RWPE1 (cell line): ENCODE measurements at places on chromosomes 7 and 10.

DNA sequence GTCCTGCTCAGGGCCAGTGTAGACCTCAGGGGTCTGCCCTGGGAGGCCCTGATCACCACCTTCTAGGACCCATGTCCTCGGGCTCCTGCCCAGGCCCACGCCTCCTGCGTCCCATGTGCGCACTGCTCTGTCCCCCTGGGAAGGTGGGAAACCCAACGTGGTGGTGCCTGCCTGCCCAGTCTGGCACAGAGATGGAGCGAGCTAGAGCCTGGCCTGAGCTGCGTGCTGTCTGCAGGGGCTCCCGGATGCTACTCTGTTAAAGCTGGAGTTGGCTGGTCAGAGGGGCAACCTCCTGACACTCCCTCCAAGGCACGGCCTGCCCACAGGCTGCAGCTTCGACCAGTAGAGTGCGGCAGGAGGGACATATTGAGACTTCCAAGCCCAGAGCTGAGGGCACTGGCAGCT is 171.7 kb downstream of the DNAJB6 start:
- DNase-seq, result no peak

GRCh38 chr7:141074162-141074991 is 513 bp downstream of the TMEM178B start:
- no peak for DNase-seq

GRCh38 chr7:54811041-54811845 is 52.2 kb upstream of the SEC61G start:
- no peak for DNase-seq

DNA sequence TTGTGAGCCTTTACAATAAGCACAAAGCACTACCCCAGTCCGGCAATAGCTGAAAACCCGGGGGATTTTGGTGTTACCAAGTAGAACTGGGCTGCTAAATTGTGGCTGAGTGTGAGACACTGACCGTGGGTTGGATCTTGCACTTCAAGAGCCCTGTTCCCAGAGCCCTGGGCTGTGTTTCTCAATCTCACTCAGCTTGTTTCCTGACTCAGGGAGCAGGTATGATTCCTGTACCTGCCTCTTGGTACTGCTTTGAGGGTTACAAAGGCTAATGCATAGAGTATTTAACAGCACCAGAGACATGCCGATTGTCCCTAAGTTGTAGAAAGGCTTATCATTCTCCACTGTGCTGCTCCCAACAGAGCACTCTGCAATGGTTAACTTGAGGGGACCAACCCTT is 134.6 kb downstream of the TEX36 start:
- no peak for DNase-seq

DNA sequence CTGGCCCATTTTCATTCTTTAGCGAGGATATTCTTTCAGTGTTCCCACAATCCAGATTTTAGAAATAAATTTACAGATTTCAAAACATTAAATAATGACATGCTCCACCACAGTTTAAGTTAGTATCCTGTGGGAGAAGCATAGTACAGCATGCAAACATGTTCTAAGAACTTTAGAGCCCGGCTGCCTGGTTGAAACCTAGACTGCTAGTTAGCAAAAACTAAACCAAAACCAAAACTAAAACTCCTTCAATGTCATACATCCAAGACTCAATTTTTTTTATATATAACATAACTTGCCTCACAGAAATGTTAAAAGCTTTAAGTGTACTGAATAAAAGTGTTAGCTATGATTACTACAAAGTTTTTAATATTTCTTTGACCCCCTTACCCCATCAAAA is 17.0 kb downstream of the TRA2A start:
- DNase-seq, result no peak
